ENCODE measurements at places on chromosomes 7 and 10.

- DNase-seq, result peak; percentile 16
Measured at GRCh38 chr7:129376778-129377700, 57.2 kb upstream of the STRIP2 start.

GRCh38 chr7:13979671-13980435, 9.6 kb downstream of the ETV1 start:
- DNase-seq, result no peak

DNA sequence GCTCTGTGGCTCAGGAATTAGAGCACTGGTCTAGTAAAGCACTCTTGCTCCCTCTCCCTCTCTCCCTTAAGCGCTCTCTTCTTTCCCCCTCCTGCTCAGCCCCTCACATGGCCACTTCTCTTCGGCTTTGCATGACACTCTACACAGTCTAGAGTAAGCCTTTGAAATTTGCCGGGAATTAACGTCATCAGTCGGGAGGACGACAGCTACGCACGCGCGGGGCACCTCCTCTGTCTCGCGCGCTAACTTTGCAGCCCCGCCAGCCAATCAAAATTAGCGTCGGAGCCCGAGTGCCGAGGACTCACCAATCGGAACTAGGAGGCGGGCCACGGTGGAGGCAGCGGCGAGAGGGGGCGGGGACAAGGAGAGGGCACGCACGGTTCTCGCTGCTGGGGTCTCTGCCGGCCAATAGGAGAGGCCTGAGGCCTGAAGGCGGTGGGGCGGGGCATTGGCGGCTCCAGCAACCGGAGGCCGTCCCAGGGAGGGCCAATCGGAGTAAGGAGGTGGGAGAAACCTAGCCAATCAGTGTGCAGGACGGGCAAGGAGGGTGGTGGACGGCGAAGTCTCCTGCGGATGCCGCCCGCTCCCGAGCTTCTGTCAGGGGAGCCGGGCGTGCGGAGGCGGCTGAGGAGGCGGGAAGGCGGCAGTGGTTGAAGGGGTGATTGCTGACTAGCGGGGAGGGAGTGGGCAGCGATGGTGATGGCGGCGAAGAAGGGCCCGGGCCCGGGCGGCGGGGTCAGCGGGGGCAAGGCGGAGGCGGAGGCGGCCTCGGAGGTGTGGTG, at the start of gene AGFG2:
TSS of gene AGFG2 (plus strand) at position 550 of the 782 bp plus-strand sequence. CDS start at position 694, 144 bp downstream.
- DNase-seq, result peak; percentile 99

GRCh38 chr10:129839285-129840195, 124.5 kb downstream of the EBF3 start:
- DNase-seq, result no peak

- no peak for DNase-seq
Measured at GRCh38 chr7:40694026-40694809, 559.4 kb downstream of the SUGCT start.

DNA sequence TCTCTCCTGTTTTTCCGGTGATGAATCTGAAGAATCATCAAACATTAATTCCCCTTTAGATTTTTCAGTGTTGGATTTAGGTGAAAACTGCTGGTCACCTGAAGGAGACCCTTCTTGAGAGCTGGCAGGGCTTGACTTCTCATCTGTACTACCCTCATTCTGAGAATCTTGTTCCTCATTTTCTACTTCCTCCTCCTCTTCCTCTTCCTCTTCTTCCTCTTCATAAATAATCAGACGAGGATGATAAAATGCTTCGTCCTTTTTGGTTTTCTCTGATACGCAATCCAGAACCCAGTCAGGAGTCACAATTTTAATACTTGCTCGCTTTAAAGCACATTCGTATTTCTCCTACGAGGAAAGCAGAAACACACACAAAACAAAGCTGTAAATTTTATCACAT, 26.9 kb downstream of the PAXIP1 start:
- DNase-seq, result no peak

- no peak for DNase-seq
Measured at GRCh38 chr7:77696643-77697534, 630 bp downstream of the RSBN1L start.

DNA sequence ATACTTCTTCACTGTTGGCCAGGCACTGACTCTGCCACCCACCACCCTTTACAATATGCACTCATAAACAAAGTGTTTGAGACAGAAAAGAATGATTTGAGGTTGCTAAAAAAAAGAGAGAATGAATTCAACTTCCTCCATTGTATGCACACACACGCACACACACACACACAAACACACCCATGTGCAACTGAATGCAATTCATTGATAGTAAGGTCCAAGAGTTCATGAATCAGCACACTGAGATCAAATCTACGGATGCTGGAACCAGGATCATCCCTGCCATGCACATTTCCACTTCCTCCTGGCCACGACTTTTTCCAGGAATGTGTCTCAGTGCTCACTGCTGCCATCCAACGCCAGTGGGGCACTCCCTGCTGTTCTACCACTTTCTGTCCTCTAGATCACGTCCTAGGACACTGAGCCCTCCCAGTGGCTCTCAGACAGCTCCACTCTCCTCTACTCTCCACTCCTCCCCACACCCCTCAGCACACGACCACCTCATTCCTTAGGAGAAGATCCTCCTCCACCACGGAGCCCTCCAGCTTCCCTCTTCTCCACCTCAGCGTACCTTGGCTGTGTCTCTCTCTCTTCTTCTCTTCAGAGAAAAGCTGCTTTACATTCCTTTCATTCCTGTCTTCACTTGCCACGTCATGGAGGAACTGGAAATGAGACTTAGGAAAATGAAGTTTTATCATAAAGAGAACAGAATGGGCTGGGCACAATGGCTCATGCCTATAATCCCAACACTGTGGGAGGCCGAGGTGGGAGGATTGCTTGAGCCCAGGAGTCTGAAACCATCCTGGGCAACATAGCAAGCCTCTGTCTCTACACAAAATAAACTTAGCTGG, 12.0 kb upstream of the TMEM213 start:
- no peak for DNase-seq

GRCh38 chr10:43125274-43125845, 12.9 kb upstream of the CSGALNACT2 start:
- no peak for DNase-seq

- peak; percentile 90 for DNase-seq
Measured at GRCh38 chr10:73262105-73262730, 9.8 kb upstream of the MRPS16 start.

DNA sequence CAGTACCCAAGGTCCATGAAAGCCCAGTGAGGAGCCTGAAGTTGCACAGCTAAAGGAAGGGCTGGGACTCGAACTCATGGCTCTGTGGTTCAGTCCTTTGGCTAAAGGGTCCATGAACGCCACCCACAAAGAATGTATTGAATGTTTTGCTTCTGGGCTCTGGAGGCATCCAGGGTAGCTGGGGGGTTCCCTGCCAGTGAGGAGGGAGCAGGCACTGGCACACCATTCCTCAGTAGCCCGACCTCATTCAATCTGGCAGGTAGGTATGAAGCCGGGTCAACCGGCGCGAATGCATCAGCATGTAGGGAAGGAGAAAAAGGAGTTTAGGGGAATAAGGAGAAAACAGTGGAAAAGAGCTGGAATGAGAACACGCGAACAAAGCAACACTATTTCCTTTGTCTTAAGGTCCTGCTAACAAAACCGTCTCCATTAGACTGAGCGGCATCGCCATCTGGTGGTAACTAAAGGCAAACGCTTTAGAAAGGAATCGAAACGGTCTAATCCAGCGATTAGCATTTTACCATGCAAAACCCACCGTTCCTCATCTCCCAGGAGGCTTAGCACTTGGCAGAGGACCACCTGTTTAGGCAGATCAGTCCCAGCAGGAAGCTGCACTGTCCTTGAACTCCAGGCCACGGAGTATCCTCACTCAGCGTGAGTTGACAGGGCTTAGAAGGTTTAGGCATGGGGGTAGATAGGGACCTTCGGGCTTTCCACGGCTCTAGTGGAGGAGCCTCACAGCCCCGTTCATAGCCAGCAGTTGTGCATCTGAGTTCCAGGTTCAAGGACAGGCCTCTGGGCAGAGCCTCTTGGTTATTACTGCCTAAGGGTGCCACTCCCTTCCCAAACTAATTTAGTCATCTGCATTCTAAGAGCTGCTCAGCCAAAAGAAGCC, 122.8 kb downstream of the UBE2H start:
- DNase-seq, result peak; percentile 87

DNA sequence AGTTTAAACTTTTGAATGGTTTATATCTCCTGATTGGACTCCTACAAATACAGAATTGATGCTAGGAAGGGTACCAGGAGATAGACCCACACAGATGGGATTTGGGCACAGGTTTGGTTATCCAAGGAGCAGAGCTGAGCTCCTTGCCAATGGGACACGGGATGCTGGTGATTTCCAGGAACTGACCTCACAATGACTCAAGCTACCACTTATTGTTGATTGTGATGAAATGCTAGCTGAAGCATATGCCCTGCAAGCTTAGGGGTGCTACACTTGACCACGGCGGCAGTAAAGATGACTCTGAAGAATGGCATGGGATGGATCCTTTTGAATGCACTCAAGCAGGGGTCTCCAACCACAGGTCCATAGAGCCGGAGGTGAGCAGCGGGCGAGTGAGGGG, 45.5 kb upstream of the VKORC1L1 start:
- no peak for DNase-seq

GRCh38 chr7:33630359-33630758, 275.0 kb upstream of the BMPER start:
- no peak for DNase-seq

GRCh38 chr10:89613582-89613981, 31.5 kb downstream of the PANK1 start:
- no peak for DNase-seq

- no peak for DNase-seq
Measured at GRCh38 chr7:15543256-15543655, 18.6 kb downstream of the AGMO start.

DNA sequence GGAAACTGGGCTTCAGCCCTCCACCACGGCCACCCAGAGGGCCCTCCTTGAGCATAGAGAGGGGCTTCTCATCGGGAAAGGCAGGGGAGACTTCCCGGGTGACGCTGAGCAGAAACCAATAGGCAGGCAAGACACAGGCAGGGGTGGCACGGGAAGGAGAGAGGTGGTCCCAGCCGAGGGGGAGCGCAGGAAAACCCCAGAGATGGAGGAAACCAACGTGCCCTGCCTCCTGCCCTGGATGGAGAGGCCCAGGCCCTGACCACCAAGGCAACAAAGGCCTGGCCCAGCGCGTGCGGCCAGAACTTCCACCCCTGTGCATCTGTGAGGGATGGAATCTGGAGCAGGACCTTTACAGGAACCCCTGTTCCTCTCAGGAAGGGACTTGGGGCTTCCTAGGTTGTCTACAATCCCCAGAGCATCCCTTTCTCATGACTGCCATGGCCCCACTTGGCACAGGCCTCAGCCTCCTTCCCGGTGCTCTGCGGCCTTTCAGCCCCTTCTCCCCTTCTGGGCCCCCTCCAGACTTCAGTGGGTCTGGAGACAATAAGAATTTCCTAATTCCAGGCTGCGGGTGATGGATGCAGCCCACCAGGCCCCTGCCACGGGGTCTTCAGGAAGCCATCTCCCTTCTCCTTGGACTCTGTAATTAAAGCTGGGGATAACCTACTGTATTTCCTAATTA, 137.0 kb upstream of the RET start:
- DNase-seq, result no peak

DNA sequence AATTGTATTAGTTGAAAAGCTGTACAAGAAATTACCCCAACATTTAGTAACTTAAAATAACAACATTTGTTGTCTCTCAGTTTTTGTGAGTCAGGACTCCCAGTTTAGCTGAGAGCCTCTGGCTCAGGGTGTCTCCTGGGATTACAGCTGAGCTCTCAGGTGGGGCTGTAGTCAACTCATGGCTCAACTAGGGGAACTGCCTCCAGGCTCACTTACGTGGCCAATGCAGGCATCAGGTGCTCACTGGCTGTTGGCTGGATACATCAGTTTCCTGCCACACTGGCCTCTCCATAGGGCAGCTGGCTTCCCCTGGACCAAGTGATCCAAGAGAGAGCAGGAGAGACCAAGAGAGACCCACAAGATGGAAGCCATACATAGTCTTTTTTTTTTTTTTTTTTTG, 17.5 kb downstream of the CCNY start:
- no peak for DNase-seq

GRCh38 chr7:28481091-28481926, 69.0 kb downstream of the CREB5 start:
- DNase-seq, result peak; percentile 58

DNA sequence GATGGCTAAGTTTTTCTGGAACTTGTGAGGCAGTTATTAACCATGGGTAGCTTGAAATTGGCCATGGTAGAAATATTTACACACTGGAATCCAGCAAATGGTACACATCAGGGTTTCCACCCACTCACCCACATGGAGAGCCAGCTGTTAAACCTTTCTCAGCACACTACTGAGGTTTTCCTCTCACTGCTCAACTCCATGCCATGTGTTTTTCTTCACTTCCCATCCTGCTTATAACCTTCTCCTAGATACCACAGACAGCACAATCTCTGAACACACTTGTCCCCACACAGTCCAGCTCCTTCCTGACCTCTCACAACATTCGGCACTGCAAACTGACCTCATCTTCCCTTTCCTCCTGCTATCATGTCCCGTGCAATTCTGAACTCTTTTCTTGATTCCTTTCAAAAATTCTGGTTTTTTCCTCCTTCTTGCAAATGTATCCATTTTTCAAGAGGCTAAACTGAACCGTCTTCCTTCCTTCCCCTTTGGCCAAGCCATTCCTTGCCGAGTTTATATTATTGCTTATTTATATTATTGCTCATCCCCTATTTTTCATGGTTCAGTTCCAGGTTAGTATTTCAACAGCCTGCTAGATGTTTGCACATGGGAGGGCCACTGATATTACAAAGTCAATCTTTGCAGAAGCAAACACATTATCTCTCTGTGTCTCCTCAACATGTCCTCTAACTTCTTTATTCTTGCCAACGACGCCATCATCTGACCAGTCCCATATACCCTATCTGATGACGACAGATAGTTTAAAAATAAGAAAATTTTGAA, 606.4 kb downstream of the SORCS1 start:
- no peak for DNase-seq

- no peak for DNase-seq
Measured at GRCh38 chr7:39260279-39260844, 282.7 kb downstream of the POU6F2 start.

DNA sequence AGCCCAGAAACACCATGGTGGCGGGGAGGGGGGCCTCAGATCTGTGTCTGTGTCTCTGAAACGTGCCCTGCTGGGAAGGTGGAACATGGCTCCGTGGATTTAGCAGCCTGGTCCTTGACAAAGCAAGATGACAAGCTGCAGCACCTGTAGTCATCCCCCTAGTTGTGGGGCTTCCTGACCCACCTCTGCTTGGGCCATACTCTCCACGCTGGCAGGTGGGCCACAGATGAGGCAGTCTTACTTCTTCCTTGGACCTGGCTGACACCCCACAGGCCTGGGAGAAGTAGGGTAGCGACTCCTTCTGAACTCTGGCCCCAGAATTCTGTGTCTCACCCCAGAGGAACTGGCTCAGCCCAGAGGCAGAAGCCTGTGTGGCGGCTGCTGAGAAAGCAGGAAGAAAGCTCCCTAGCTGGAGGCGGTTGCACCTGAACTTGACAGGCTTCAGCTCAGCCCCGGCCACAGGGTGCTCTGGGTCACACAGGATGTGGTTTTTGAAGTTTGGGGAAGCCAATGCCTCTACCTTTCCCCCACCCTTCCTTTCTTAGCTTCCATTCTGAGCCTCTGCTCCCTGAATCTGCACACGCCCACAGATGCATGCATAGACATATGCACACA, 113.9 kb downstream of the ABLIM1 start:
- no peak for DNase-seq

Measured in fibroblast of the conjunctiva (primary cell).